ENCODE measurements at places on chromosomes 12 and 14.

GRCh38 chr14:104891121-104891551 is 26.1 kb downstream of the CEP170B start:
- DNase-seq = no peak

GRCh38 chr14:61524211-61524806 is 171.0 kb upstream of the HIF1A start:
- no peak for DNase-seq

- no peak for DNase-seq
Measured at GRCh38 chr12:56267443-56268071, 815 bp downstream of the COQ10A start.

GRCh38 chr12:92255741-92256140 is 110.1 kb upstream of the BTG1 start:
- DNase-seq = no peak

DNA sequence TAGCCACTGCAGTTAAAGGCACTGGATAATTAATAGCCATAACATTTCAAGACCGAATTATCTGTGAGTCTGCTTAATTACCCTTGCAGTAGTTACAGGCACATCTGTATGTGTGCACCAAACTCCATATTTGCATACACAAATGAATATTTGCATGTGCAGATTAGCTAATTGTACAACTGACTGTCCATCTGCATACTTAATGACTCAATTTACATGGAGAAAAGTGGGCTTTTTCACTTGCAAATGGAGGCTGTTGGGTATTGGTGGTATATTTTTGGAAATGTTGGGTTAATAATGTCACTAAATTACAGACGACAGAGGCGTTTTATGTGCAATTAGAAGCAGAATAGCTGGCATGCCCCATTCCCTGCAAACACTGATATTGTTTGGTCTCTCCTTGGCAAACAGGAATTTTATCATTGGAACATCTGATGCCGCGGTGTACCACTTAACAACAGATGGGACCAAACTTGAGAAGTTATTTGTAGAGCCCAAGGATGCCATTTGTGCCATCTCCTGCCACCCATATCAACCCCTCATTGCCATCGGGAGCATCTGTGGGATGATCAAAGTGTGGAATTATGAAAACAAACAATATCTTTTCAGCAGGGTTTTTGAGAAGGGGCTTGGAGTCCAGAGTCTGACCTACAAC is 39.6 kb downstream of the CFAP251 start:
- no peak for DNase-seq

- DNase-seq = peak; percentile 48
Measured at GRCh38 chr12:49588721-49589516, 16.5 kb downstream of the FAM186B start.

DNA sequence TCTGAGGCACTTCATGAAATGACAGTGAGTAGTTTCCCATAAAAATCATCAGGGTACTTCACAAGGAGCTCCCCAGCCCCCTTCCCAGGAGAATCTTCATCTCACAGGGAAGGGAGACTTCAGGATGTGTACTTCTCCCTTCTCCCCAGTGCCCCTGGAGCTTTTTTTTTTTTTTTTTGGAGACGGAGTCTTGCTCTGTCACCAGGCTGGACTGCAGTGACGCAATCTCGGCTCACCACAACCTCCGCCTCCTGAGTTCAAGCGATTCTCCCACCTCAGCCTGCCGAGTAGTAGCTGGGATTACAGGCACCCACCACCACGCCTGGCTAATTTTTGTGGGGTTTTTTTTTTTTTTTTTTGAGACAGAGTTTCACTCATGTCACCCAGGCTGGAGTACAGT is 10.4 kb downstream of the ITPK1 start:
- DNase-seq = peak; percentile 86

Data from inflammatory macrophage treated with lipopolysaccharide for 4 hours (primary cell).